ENCODE measurements at places on chromosomes 16 and 17.

DNA sequence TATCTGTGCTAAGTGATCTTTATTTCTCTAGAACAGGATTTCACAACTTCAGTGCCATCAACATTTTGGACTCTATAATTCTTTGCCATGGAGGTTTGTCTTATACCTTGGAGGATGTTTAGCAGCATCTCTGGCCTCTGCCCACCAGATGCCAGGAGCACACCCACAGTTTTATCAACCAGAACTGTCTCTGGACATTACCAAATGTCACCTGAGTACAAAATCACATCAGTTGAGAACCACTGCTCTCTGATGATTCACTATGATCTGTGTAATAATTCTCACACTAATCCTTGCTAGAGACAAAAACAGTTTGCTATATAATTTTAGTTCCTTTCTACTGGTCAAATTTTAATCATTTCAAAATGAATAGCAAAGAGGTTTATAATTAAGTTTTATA, 102.8 kb upstream of the AMZ2 start:
- DNase-seq: no peak

DNA sequence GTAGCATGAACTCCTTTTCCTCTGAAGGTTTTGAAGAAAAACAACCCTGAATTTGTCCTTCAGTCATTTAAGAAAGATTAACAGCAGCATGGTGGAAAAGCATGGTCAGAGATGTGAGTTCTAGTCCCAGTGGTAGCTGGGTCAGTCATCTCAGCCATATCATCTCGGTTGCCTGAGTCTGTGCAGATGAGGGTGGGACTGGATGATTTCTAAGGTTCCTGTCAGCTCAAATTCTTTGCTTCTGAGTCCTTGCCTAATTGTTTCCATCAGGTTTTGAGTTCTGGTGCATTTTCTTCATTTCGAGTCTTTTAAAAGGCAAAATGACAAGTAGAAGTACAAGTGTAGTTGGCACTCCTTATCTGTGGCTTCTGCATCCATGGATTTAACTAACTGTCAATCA, 63.9 kb downstream of the TNRC6C start:
- no peak for DNase-seq

DNA sequence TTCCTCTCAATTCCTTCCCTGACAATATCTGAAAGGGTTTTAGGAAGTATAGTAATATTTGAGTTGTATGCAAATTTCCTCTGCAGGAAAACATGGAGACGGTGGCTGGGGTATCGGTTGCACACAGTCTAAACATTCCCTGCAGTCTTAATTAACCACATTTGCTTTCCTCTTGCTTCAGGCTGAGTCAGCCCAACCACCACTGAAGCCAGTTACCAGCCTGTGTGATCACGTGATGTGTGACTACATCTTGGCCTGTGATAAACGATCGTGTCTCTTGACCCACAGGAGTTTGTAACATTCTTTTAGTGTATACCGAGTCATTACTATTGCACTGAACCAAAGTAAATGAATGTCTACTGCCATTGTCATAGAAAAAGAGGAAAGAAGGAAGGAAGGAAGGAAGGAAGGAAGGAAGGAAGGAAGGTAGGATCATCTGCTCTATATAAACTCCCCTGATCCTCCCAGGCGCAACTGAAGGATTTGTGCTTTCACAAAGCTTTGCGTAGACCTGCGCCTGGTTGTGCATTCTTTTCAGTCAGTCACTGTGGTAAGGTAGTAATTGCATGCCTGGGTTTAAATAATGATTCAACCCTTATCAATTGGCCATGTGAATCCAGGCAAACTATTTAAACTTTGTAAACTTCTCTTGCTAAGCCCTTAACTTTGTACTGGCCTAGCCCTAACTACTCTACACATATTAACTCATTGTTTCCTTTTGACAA, 280.6 kb upstream of the SALL1 start:
- peak; percentile 94 for DNase-seq

DNA sequence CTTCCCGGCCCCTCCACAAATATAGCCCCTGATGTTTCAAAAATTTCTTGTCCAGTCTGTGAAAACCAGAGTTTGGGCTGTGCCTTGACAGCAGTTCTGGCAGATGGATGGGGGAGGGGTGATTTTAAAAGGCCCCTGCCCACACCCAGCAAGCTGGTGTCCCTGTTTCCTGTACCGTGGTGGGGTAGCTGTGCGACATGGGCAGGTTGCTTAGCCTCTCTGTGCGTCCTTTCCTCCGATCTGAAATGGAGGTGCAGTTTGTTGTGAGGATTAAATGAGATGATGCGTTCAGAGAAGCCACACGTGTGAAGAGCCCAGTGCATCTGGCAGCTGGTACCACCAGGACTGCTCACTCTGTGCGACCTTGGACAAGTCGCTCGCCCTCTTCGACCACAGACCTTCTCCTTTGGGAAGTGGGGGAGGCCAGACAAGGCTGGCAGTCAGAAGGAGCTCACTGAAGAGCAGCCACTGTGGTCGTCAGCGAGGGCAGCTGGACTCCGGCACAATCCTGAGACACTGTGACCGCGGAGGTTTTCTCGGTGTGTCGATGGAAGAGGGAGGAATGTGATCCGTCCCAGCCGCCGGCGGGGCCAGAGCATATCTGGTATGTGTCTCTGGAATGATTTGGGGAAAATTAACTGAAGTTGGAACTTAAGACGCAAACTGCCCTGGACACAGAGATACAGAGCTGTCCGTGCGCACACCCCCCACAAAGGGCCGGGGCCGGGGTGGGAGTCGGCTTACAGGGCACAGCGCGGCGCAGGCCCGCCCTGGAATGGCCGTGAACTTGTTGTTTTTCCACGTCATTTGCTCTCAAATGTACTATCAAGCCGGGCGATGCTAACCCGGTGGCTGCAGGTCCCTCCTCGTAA, 721 bp upstream of the WFIKKN2 start:
- no peak for DNase-seq

GRCh38 chr17:66963909-66964771, at the start of gene CACNG4:
TSS of gene CACNG4 (plus strand) at chr17:66964707. CDS start at chr17:66964912, 205 bp downstream.
- DNase-seq: no peak

- DNase-seq: no peak
These were observed 2.9 kb downstream of the RNF213 start for GRCh38 chr17:80263253-80264204.

- DNase-seq: no peak
These were observed 44.8 kb upstream of the MSI2 start for GRCh38 chr17:57211543-57211942.

- DNase-seq: no peak
These were observed 143.9 kb upstream of the SDK2 start for GRCh38 chr17:73788111-73788510.

- no peak for DNase-seq
These were observed 9.3 kb downstream of the ZACN start for GRCh38 chr17:76088041-76088867.

DNA sequence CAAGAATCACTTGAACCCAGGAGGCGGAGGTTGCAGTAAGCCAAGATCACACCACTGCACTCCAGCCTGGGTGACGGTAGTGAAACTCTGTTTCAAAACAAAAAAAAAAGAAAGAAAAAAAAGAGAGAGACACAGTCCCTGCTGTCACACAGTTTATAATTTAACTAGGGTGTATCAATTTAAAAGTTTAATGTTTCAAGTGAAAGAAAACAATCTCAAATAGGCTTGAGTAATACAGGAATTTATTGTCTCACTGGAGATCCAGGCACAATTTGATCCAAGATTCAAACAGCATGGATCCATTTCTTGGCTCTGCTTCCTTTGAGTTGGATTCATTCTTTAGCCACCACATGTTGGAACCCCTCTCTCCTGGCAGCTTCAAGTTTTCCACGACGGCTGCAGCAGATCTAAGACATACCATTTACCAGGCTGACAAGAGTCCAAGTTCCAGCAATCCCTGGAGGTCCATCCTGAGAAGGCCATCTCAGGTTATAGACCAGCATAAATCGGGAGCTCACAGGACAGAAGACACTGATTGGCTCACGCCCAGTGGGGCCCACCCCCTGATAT, 97.5 kb downstream of the YPEL2 start:
- no peak for DNase-seq

DNA sequence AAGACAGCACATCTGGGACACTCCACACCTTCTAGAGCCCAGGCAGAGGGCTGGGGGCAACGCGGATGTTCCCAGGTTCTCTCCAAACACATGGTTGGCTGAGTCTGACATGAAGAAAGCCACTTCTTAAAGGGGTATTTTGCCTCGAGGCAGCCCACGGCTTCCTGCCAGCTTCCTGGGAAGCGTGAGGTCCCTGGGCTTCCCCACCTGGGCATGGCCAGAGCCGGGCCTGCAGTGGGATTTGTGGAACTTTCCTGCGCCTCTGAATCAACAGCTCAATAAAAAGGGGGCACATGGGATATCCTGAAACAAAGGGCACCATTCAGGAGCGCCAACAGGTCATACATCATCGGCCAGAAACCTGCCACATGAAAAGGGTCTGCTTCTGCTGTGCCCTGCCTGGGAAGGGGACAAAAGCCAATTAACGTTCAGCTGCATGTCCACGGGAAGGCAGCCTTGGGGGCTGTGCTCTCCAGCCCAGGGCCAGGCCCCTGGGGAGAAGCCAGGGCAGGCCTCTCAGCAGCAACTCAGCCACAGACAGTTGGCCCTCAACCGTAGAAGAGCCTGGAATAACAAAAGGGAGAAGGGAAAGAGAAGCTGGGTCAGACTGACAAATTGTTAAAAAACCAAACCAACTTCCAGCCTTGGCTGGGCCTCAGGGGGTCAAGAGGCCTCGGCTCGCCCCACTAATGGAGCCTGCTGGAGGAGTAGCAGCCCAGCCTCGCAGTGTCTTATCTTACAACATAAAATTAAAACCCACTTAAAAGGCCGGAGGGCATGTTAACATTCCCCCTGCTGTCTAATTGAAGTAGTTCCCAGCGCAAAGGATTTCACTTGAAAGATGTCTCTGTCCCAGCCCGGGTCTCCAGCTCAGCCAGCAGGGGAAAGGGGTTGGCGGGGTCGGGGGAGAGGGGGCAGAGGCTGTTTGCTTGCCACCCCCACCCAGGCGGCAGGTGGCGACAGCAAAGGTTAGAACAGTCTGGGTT, 34.2 kb downstream of the TBX4 start:
- no peak for DNase-seq

- no peak for DNase-seq
These were observed 2.9 kb upstream of the GSDMB start for GRCh38 chr17:39921323-39921722.

All from BJ (cell line).